PC-3 (cell line): ENCODE measurements at places on chromosomes 7 and 10.

DNA sequence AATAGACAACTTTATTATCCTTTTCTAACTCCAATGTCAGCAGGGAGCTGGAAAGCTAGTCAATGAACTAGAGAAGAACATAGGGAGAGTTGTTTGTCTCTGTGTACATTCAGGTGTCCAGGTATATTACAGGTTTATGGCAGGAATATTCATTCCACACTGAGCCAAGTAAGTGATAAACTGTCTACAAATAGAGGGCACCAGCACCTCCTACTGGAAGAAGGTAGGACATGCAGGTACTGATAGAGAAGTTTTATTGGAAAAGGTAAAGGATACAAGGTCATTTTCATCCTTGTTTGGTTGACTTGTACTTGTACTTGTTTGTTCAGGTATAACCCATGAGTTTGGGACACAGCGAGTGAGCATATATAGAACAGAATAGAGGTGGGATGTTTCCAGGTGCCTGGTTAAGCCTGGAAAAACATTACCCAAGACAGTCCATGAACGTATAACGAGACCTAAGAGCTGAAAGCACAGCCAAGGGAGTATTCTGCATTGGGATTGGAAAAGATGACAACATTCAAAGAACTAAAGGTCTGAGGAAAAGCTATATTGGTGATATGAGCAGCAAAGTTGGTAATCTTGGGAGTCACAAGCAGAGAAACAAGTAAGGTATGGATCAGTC is 61.4 kb upstream of the PPP1R3C start:
- peak; percentile 71 for DNase-seq

GRCh38 chr10:87675396-87676376 is 16.0 kb downstream of the PAPSS2 start:
- DNase-seq, result peak; percentile 82

DNA sequence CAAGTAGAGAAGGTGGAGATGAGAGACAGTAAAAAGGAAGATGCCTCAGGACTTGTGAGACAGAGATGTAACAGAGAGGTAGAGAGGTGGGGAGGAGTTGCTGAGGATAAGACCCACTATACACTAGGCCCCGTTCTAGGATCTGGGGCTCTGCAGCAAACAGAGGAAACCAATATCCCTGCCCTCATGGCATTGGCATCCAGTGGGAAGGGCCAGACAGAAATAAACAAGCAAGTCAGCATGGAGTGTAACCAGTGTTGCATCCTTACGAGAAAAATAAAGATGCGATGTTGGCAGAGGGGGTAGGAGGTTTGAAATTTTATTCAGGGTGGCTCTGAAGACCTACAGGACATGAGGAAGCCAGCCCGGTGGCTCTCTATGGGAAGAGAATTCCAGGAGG is 22.0 kb upstream of the EEPD1 start:
- no peak for DNase-seq

GRCh38 chr7:584122-584465 is 64.4 kb upstream of the PDGFA start:
- no peak for DNase-seq

DNA sequence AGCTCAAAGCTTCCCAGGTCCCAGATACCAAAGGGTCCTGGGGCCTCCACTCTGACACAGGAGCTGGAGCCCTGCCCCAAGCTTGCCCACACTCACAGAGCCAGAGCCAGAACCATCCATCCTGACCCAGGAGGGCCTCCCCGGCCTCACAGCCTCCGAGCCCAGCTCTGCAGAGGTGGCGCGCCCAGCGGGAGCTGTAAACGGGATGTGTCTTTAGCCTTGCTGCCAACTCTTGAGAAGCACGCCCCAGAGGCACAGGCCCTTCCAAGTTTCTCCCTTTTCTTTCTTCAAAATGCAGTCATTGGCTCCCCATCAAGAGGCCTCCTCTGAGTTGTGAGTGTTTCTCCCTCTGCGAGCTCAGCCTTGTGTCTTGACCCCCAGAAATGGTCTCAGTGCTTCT is 75.0 kb downstream of the PDGFA start:
- DNase-seq, result no peak

DNA sequence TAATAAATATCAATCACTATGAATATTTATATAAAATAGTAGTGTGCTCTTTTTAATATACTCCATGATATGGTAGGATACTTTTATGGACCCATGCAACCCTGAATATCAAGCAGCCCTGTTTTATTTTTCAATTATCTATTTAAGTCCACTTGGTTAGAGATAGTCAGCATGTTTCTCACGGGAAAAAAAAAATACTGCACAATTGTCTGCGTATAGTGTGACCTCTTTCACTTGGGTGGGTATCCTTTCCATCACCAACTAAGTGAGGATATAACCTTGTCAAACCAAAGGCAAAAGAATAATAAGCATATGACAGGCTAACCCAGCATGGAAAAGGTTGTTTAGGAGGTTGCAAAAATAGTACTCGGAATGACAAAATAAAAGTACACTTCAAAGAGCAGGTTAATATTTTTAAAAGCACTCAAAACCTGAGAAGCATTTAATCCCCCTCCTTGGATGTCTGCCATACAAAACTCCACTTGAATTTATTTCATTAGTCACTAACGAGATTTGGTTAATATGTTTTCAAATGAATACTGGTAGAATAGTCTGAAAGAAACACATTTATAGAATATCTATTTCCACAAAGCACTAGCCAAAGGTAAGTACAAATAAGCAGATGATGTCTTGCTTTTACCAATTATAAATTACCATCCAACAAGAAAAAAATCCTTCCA is 76.5 kb downstream of the IMMP2L start:
- DNase-seq, result no peak

- DNase-seq, result peak; percentile 20
Observed at GRCh38 chr10:114920459-114920858, 17.5 kb upstream of the TRUB1 start.

- no peak for DNase-seq
Observed at GRCh38 chr10:20004087-20004523, 187.9 kb downstream of the PLXDC2 start.

GRCh38 chr10:113711142-113711541 is 31.4 kb downstream of the CASP7 start:
- DNase-seq, result no peak

GRCh38 chr7:151046603-151047573 is 1.4 kb upstream of the ASIC3 start:
- peak; percentile 73 for DNase-seq

DNA sequence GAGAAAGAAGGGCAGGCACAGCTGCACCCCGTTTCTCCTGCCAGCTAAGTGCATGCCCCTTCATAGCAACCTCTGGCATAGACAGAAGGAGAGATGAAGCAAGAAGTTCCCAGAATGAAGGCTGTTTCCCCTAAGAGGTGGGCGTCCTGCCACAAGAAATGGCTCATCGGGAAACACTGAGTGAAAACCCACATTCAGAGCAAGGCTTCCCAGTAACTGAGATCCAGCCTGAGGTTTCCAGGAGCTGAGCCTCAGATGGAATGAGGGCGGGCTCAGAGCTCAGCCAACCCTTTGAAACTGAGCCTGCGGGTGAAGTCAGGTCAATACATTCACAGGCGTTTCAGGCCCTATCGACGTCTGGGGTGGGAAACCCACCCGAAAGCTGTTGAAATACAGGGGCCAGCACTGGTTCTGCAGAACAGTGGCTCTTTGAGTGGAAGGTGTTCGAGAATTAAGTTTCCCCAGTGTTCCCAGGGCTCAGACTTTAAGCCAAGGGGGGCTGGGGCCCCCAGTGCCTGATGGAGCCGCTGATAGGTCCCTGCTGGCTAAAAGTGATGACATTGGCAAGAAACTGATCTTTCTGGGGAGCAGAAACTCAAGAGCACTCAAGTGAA is 510.2 kb downstream of the RPS24 start:
- DNase-seq, result no peak

GRCh38 chr7:2637066-2637471 is 5.3 kb downstream of the TTYH3 start:
- DNase-seq, result no peak

GRCh38 chr7:117424090-117424829 is 3.0 kb downstream of the ASZ1 start:
- no peak for DNase-seq

DNA sequence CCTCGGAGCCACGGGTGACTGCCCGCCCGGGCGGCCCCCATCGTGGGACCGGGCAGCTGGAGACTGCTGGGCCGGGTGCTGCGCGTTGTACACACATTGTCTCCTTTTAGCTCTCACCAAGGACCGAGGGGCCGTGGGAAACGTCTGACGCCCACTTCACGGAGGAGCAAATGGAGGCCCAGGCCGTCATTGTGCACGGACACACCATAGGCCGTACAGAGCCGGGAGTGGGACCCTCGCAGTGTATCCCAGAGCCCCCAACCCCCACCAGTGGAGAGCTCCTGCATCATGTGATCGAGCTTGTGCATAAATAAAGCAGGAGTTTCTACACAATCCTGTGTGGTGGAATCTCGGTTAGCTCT is 722 bp downstream of the DENND10 start:
- no peak for DNase-seq

GRCh38 chr10:63720072-63720537 is 198.9 kb downstream of the REEP3 start:
- peak; percentile 97 for DNase-seq

- peak; percentile 93 for DNase-seq
Observed at GRCh38 chr7:21086688-21087087, 300.0 kb upstream of the SP8 start.

DNA sequence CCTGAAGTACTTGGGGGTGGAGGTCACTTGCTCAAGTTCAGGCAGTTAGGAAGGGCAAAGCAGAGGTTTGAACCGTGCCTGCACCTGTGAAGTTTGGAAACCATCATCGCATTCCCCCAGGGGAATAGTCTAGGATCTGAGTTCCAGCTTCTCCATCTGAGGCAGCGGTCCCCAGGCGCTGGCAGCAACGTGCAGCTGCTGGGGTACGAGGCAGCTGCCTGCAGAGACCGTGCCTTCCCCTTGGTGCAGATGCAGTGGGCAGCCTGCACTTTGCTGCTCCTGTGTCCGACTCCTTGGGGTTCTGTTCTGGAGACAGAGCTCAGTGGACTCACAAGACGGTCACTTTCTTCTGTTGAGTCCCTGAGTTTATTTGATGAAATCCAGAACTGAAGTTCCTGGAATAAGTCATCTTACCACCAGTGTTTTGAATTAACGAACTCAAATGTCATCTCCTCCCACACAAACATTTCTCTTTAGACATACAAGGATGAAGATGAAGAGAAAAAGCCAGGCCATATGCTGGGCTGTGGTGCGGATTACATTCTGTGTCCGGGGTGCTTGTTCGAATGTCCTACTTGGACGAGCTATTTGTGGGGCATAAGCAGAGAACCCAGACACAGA is 19.9 kb upstream of the GIMAP8 start:
- no peak for DNase-seq

DNA sequence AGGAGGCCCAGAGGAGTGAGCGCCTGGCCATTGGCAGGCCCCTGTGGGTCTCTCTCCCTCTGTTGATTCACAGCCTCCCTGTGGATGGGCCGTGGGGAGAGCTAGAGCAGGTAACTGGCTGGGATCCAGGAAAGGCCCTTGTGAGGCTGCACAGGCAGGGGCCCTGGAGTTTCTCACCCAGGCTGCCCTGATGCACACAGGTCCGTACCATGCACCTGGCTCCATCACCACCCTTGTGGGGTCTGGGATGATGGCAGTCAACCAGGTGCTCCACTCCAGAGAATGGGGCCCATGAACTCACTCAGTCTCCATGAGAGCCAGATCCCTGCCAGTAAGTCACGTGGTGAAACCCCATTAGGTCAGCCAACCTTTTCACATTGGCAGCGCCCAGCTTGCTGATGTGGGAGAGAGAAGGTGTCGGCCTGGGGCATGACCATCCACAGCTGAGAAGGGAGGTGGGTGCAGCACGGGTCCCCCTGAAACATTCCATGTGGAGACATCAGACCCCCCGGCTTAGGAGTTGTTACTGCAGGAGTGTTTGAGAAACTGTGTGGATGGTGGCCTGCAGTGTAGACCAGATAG is 320.8 kb downstream of the ADARB2 start:
- no peak for DNase-seq

DNA sequence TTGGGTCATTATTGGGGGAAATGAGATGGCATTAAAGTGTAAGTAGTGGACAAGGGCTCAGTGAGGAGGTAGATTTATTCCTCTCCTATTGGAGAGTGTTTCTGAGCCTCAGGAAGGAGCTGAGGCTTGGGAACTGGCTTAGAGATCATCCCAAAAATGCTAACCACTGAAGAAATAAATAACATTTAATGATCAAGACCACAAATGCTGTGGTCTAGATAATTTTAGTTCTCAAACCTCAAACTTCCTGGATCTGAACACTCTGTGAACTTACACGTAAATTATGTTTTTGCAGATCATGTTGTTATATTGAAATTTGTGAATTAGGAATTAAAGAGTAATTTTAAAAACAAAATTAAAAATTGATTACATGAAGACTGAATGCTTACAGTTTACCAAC is 27.3 kb downstream of the MDFIC start:
- no peak for DNase-seq

- peak; percentile 58 for DNase-seq
Observed at GRCh38 chr7:26500749-26501352, 209.2 kb downstream of the SNX10 start.

DNA sequence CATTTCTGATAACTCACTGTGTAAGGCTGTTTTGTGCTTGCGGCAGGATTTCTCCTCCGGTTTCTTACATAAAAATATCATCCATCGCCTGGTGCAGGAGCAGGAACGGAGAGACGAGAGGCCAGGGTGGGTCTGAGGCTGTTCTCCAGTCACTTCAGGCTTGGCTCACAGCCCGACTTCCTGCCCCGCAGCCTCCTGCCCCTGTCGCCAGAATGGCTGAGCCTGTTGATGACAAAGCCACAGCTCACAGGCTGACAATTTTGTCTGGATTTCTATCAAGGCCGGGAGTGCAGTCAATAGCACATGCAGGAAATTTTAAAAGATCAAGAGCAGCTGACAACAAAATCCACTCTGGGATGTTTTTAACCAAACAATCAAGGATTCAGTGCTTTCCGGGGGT is 229.7 kb upstream of the ZNF32 start:
- peak; percentile 48 for DNase-seq

DNA sequence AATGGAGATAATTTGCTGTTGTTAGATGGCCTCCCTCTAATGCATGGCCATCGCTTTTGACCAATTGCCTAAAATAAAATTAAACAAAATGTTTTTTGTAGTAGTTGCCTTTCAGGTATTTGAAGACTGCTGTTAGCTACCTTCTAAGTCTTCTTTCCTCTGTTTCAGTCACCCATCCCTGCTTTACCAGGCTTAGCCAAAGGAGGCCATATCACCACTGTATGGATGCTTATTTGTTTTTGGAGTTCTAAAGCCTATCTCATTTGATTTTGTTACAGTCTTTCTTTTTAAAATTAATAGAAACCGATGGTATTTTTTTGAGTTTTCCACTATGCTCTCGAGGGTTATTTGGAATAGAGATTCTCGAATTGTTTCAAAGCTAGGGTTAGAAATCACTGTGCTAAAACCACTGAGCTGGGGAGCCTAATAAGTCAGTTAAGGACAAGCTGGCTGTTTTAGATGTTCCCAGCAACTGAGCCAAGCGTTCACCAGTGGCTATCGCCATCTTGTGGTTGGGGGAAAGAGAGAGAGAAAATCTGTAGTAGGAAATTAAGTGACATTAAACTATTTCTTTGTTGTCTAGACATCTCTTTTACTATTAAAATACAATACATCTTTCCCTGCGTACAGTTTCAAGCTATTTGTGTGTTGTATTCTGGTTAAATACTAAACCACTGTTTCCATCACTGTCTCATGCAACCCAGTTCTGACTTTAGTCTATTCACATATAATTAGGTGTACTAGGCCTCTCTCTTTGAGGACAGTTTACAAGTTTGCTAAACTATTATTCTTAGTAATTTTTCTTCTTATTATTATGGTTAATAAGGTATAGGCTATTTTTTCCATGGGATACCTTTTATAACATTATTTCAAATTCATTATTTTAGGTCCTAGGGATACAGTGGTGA is 52.2 kb downstream of the GPR158 start:
- DNase-seq, result peak; percentile 59

- DNase-seq, result no peak
Observed at GRCh38 chr10:88687853-88688467, 18.1 kb upstream of the LIPK start.
